WTC11 (cell line): ENCODE measurements at places on chromosomes 12 and 14. TPM values are rescaled to one million over a fixed set of nuclear protein-coding genes. Genes with fewer than 3 reads are reported as not detected.
A peak's percentile ranks its signal among the peaks of the same experiment; 100 is the strongest.

Gene MED6
- 45.0 to 46.3 TPM (median 45.1 TPM) in 3 replicates for total RNA-seq

Gene KIAA0586
- 20.5 to 23.5 TPM (median 22.2 TPM) in 3 replicates for total RNA-seq

- no peak for DNase-seq
Observed at GRCh38 chr12:27900920-27901879, 71.3 kb downstream of the PTHLH start.

DNA sequence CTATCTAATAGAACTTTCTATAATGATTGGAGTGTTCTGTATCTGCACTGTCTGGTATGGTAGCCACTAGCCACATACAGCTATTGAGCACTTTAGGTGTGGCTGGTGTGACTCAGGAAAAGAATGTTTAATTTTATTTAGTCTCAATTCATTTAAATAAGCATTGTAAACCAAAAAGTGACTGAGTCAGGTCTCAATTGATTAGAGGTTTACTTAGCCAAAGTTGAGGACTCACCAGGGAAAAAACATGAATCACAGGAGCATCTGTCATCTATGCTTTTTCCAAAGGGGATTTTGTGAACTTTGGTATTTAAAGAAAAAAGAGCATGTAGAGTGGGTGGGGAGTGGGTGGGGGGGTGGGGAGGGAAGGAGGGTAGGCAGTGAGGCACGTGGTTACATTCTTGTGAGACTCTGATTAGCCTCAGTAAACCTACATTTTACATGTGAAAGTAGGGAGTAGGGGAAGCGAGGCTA is 473.1 kb downstream of the ATP23 start:
- no peak for DNase-seq

GRCh38 chr12:105502426-105502930 is 172.0 kb downstream of the C12orf75 start:
- peak; percentile 17 for DNase-seq

DNA sequence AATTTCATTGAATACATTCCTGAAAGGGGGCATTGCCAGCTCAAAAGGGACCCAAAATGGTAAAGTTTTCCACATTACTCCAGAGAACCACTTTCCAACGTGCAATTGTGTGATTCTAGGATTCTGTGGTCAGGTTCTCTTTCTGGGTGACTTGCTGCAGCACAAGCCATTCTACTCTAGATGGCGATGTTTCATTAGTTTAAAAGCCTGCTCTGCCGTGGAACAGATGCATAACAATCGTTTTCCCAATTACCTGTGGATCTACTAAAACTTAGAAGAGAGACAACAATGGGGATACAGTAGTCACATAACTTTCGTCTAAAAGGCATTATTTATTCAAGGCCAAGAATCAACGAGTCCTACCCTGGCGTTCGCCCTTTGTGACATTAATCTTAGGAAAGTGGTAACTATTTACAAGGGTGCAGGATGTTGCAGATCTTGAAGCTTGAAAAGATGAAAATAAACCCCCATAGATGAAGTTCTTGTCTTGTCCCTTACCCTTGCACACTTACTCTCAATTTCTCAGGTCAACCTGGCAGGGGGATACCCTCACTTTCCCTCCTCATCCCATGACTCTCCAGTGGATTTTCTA is 400.9 kb downstream of the SNAPC1 start:
- peak; percentile 21 for DNase-seq

GRCh38 chr12:14403711-14404196 is 38.3 kb downstream of the ATF7IP start:
- no peak for DNase-seq

DNA sequence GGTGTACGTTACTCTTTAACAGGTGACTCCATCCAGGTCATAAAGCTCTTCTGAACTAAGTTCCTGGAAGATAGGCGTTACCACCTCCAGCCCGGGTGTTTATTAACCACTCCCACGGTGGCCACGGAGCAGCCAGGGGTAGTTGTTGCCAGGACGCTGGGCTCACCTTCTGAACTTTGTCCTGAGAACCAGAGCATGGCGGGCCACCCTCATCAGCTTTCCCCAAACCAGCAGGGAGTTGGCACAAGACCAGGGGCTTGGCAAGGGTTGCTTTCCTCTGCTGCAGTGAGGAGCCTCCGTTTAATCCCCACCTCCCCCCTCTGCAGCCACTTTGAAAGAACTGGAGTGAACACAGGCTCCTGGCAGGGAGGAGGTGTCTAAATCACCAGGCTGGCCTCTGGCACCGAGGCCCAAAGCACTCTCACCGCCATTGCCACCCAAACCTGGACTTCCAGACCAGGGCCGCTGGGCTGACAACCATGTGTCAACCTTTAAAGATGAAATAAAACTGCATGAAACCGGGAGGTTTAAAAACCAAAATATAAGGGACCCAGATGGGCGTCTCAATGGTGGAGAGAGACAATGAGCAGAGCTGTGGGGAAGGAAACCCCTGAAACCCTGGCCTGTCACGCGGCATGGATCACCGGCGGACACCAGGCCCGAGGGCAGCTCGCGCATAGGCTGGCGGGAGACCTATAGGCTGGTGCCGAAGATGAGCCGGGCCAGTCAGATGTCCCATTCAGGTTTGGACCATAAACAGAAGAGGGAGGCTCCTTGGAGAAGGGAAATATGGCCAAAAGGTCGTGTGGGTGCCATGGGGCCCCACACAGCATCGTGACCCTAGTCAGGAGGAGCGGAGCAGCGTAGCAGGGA is 30.9 kb upstream of the TDRD9 start:
- no peak for DNase-seq

- no peak for DNase-seq
Observed at GRCh38 chr12:30816742-30817465, 62.2 kb upstream of the CAPRIN2 start.

- no peak for DNase-seq
Observed at GRCh38 chr12:39235990-39236767, 206.7 kb downstream of the KIF21A start.
